ENCODE measurements at places on chromosomes 12 and 14.
A peak's percentile ranks its signal among the peaks of the same experiment; 100 is the strongest.

GRCh38 chr14:101129521-101130167, 226.1 kb upstream of the RTL1 start:
- no peak for DNase-seq

- no peak for DNase-seq
Measured at GRCh38 chr12:68115281-68115680, 44.3 kb downstream of the IFNG start.

DNA sequence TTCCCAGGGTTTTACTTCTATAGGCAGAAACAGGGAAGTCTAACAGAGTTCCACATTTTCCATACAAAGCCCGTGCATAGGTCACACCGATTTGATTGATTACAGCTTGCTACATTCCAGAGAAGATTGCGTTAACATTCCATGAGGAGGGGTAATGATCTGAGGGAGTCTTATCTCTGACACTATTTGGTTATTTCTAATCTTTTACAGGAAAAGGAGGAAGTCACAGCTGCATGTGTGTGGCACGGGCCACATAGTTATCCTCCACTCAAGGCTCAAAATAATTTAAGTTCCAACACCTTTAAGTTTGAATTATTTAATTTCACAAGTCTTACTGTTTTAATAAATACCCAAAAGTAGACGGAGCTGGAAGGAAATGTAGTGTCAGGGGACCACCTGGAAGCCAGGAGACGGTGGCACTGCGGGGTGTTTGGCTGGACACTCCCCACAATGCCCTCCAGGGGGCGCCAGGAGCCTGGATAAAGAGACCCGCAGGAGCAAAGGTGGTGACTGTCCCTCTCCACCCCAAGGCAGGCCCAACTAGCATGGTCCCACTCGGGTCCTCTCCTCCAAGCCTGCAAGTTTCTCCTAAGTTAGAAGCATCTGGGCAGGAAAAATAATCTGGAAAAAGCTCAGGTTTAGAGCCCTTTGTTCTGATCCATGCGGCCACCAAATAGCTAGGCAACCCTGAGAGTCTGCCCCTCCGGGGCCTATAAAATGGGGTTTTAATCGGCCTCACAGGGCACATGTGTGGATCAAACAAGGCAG, 20.2 kb downstream of the KRT8 start:
- DNase-seq = peak; percentile 87

GRCh38 chr14:36818794-36819384, 157.2 kb downstream of the PAX9 start:
- DNase-seq = peak; percentile 13
